Ureter (tissue), 1 donor: ENCODE measurements at places on chromosomes 3 and 15.
A peak's percentile ranks its signal among the peaks of the same experiment; 100 is the strongest.

DNA sequence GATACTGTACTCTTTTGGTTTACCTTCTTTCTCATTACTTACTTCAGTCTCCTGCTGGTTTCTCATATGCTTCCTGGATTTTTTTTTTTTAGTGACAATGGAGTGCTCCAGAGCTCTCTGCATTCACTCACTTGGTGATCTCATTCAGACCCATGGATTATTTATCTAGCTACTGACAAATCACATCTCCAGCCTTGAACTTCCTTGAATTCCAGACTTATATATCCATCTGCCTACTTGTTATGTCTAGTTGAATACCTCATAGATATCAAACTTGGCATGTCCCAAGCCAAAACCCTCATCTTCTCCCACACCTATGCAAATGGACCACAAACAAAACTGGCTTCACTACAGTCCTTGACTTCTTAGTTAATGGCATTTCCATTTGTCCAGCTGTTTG lies 234.7 kb upstream of the ZPLD1 start:
- no peak for DNase-seq

DNA sequence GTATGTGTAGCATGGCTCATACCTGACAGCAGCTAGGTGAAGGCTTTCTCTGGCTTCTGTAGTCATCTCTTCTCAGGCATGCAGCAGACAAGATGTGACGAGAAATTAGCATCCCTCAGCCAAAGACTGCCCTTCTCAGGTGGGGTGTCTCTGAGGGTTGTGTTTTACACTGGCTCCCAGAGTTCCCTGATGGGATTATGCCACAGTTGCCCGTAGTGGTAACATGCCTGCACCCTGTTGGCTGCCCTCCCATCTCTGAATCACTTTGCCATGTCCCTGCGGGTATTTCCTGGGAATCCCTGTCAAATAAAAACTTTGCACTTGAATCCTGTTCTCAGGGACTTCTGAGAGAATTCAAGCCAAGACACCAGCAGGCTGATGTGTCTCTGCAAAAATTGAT lies 70.5 kb downstream of the LRTM1 start:
- no peak for DNase-seq

DNA sequence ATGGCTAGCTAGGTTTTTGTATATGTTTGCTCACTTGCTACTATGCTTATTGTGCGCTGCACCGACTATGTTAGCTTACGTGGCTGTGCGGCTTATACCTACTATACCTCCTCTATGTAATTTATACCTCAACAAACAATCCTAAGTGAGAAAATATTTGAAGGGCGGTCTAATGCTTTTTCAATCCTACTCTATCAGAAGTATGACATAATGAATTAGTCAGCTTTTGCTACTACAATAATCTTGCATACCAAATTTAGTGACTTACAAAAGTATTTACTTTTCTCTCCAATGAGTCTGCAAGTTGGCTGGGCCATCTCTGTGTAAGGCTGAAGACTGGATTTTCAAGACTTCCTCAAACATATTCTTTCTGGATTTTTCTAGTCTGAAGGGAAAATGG lies 391.2 kb upstream of the NECTIN3 start:
- no peak for DNase-seq

- DNase-seq: no peak
Observed at GRCh38 chr15:88656760-88657221, 18.0 kb downstream of the ISG20 start.

DNA sequence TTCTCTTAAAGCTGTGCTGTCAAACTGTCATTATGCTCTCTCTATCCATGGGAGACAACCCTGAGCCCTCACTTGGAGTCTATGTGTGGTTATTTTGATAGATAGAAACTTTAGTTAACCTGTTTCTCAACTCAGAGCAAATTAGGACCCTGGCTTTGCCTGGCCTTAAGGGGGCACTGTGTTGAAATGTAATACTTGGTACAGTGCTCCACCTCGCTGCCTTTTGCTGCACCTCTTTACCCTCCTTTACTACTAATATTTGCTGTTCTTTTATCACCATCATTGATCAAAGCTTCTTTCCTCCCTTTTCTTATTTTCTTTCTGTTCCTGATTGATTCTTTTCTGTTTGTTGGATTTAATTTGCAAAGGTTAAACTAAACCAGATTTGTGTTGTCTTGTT lies 34.3 kb downstream of the STT3B start:
- no peak for DNase-seq

- peak; percentile 49 for DNase-seq
Observed at GRCh38 chr3:58994746-58995330, 55.0 kb downstream of the CFAP20DC start.

DNA sequence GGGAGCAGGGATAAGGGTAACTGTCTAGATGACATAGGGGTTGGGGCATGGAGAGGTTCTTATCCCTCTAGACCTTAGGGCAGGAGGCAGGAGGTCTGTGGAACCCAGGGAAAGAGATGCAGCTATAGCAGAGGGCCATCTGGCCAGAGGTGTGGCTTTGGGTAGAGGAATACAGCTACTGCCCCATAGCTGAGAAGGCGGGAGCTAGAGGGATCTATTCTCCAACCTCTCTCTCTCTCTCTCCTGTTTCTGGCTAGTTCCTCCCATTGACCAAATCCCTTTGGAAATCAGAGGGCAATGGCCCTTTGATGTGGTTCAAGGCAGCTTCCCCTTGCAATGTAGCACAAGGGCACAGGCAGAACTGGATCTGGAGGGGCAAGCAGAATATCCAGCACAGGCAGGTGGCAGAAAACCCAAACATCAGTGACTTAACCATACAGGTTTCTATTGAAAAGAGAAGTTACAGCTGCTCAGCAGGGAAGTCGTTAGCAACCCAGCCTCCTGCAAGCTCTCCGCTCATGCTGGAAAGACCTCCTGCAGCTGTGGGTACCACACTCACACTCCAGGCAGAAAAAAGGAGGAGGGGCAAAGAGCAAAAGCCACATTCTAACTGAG lies 22.3 kb upstream of the LMOD3 start:
- no peak for DNase-seq

DNA sequence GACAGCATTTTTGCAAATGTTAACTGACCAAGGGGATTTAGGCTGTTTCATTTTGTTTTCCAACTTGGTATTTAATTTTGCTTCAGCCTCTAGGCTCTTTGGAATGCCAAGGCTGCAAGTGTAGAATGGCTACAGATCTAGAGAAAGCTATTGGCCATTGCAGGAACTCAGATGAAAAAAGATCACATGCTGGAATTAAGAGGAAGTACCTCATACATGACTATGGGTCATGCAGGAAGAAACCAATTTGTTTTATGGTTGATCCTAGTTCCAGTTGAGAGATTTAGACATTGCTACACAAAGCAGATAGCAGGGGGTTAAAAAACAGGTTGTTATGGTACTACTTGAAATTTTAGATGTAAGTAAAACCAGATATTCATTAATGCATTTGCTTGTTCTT lies 12.7 kb upstream of the CLDN16 start:
- DNase-seq: no peak

DNA sequence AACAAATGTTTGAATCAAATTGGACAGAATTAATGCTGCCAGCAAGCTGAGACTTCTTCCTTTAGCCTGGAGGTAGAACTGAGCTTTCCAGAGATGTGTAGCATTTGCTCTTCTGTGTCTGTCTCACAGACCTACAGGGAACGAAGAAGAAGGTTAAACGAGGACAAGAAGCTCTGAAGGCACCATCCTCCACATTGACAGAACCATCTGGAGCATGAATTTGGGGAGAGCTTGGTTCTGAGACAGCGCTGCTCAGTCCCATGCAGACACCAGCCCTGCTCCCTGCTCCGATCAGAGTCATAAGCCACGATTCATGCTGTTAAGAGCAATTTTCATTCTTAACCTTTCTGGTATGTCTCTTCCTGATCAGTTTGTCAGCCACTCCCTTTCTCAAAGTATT lies 7.7 kb upstream of the KY start:
- no peak for DNase-seq

GRCh38 chr3:75180945-75181298 lies 483.2 kb upstream of the FRG2C start:
- no peak for DNase-seq

DNA sequence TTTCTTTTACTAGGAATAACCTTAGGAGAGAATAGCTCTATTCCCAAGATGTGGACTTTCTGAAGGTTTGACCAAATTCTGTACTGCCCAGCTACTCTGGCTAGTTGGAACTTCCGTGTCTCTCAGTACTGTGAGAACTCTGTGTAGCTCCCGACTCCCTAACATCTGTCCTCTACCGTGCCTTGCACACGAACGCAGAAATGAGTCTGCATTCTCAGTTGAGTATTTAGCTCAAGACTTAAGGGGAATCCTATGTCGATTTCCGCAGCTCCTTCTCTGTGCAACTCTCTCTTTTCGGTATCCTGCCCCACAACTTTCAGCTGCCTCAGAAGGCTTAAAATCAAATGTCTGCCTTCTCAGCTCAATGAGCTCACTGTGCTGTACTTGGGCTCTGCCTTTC lies 86.7 kb upstream of the EPHB3 start:
- no peak for DNase-seq

- no peak for DNase-seq
Observed at GRCh38 chr3:8597219-8597853, 47.3 kb downstream of the SSUH2 start.

GRCh38 chr3:187794731-187795130 lies 49.5 kb upstream of the BCL6 start:
- DNase-seq: no peak

GRCh38 chr3:107857854-107858253 lies 233.0 kb downstream of the CD47 start:
- DNase-seq: no peak

DNA sequence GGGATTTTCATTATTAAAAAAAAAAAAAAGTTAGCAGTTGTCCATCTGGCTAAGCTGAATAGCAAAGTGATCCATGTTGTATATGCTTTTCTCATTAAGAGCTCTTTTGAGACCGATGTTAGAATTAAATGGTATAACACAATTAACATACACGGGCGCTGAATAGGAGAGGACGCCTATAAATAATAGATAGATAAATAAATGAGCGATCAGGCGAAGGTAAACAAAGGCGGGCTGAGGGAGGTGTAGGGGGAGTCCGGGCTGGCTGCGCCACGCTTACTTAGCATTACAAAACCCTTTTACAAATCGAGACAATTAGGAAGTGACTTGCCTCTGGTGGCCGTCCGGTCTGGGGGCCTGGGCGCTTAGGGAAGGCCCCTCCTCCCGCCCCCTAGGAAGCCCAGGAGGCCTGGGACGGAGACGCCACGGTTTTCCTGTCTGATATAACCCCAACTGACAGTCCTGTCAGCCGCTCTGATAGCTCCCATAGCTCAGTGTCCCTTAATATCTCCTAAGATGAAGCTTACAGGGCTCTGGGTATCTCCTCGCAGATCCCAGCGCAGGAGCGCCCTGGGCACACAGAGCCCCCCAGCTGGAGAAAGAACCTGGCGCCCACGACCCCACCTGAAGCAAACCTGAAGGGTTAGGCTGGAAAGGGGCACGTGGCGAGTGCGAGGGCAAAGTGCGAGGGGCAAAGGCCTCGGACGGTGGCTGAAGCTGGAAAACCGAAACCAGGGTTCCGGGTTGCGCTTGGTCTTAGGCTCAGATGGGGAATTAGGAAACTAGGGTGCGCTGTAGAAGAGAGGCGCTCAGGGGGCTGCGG lies 3.6 kb downstream of the SOX14 start:
- no peak for DNase-seq

DNA sequence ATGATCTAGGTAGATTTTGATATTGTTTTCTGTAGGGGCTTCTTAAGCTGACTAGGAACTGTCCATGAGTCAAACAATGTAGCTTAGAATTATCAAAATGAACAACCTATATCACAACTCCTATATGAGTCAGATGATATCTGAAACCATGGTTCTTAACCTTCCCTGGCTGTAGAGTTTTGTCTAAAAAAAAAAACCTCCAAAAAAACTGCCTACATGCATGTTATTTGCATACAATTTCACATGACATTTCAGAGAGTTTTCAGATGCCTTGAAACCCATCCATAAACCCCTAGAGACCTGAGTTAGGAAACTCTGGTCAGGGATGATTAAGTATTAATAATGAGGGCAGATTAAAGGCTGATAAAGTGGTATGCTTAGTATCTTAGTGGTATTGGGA lies 157.0 kb downstream of the CHST2 start:
- DNase-seq: no peak

DNA sequence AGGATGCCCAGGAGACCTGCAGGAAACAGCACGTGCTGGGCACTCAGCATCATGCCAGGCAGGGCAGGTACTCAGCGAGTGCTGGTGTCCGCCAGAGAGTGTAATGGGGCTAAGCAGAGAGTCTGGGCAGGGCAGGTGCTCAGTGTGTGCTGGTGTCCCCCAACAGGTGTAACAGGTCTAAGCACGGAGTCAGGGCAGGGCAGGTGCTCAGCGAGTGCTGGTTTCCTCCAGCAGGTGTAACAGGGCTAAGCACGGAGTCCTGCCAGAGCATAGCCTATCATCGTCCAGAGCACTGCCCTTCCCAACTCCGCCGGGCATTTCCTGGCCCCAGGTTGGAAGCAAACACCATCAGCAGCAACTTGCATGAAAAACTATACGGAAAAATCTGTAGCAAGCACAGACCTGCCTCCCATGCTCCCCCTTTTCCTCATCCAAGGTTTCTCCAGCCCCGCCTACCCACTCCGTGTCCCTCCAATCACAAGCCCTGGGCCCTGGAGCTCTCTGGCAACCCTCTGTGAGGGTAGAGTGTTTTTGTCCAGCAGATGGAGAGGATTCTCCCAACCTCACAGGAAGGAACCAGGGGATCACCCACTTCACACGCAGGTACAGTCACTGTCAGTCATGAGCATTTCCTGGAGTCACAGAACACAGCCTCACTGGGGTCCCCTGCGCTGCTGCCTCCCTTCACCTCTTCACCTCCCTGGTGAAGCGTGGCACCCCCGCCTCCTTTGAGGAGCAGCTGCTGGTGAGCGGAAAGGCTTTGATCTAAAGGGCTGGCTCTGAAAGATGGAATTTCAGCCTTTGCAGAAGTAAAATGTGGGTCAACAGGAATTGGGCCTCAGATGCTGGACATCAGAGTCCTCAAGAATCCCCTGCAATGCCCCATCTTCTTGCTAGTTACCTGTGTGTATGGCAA lies 302.5 kb downstream of the OCA2 start:
- DNase-seq: no peak

GRCh38 chr15:99090011-99090699 lies 14.7 kb upstream of the SYNM start:
- no peak for DNase-seq

DNA sequence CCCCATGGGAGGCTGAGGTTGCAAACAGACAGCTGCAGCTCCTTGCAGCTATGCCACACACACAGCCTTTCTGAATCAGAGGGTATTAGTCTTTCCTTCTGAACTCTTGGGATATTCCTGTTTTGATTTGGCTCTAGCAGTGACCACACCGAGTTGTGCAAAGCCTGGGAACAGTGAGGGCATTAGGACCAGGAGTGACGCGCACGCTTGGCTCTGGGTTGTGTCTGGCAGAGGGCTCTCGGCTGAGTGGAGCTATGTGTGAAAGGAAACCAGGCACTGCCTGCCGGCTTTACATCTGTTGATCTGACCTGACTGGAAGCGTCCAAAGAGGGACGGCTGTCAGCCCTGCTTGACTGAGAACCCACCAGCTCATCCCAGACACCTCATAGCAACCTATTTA lies at the start of gene GALNT15:
GALNT15 (plus strand) TSS at position 292 of the 400 bp plus-strand sequence. CDS start 472 bp downstream, outside the sequence.
- peak; percentile 73 for DNase-seq

GRCh38 chr3:154235330-154235729 lies 89.0 kb downstream of the DHX36 start:
- no peak for DNase-seq

- DNase-seq: no peak
Observed at GRCh38 chr15:40915679-40916078, 13.5 kb upstream of the DLL4 start.

GRCh38 chr3:160564258-160564911 lies 986 bp downstream of the KPNA4 start:
- DNase-seq: peak; percentile 48
